ENCODE measurements at places on chromosomes 1 and 21.

DNA sequence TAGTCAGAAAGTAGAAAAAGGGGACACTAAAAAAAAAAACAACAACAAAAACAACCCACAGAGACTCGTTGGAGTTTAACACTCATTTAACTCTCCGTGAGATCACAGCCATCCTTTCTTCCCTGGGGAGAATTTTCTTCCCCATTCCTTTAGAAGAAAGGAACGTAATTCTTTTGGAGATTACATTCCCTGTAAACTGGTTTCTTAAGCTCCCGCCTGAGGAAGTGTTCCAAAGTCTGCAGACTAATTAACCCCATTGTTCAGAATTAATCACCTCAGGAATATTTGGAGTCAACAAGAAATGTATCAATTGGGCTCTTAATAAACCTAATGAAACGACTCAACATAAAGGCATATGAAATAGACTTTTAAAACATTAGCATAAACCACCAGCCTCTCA is 228.2 kb upstream of the CSF3R start:
- DNase-seq = no peak

GRCh38 chr1:19317126-19317910 is 5.2 kb downstream of the SLC66A1 start:
- no peak for DNase-seq

DNA sequence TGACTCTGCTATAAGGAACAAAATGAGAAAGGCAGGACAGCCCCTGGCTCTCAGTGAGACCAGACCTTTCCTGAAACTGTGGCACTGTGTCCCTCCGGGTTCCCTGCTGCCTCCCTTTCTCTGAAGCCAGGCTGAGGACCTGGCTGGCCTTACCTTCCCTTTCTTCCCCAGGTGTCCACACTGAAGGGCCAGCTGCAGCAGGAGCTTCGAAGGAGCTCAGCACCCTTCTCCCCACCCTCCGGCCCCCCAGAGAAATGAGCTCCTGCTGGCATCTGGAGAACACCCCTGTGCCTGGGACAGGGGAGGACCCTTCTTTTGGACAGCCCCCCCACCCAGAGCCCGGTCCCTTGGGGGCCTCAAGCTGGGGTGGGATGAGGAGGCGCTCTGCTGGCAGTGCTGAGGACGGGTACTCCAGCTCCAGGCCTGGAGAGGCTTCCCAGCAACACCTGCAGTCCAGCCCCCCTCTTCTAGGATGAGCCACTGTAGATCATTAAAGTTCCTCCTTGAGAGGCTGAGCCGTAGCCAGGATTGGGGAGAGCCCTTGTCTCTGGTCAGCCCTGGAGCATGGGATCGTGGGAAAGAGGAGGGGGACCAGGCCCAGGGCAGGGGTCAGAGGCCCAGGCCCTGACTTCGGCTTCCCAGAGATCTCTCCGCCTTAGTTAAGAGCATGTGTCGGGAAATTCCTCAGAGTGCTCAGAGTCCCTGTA is 8.1 kb downstream of the MFAP2 start:
- DNase-seq = no peak

DNA sequence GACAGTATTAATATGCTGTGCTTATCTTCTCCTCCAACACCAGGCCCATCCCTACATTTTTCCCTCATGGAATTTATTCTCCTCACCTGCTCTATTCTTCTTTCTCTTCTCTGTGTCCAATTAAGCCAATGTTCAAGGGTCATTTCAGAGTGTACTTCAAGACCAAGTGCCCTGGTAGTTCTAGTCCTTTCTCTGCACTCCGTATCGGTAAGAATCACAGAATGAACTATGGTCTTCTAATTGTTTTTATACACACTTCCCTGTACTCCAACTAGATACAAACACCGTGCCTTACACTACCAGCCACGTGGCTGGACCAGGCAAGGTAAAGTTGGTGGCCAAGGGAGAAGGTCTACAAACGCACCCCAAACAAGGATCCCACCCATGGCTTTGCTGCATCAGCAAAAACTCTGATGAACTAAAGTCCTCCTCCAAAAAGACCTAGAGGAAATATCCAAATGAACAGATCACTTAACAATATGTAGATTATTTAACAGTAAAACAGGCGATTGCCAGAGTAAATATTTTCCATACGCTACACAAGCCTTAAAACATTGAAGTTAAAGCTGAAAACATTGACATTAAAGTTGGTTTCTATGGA is 40.1 kb upstream of the LPAR3 start:
- DNase-seq = no peak

DNA sequence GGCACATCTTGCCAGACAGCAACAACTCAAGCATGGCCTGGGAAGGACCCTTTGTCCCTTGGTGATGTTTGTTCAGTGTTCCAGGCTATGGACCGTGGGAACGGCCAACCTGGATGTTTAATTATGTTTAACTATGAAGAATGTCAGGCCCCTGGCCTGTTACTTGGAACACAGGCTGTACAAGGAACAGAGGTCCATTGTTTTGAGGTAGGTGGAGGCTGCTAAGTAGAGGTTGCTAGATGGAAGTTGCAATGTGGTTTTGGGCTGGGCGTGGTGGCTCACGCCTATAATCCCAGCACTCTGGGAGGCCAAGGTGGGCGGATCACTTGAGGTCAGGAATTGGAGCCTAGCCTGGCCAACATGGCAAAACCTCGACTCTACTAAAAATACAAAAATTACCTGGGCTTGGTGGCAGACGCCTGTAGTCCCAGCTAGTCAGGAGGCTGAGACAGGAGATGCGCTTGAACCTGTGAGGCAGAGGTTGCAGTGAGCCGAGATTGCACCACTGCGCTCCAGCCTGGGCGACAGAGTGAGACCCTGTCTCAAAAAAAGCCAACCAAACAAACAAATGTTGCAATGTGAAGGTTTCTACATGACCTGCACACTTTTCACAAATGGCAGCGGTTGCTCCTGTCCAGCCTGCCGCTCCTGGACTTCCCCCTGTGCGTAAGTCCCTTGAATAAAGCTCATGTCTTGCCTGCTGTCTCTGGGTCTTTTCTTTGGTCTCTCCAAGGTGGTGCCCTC is 2.5 kb upstream of the LEFTY1 start:
- no peak for DNase-seq

DNA sequence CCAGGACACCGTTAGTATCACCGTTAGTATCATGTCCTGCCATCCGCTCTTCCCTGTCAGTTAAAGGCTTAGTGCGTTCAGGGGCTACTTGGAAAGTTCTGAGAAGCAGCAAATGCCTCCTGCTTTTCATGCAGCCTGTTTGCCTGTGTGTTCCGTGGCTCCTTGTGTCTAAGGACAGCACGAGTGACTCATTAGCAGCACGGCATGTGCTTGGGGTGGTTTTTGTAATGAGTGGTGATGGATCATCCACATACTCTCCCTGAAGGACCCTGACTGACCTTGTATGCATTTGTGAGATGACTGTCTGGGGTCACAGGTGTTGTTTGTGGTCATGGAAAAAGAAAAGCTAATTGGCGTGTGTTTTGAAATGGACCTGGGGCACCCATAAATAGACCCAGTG is 221.9 kb downstream of the PBX1 start:
- no peak for DNase-seq

All from NCI-H1930 (cell line).